ENCODE measurements at places on chromosomes 2 and 18.
A peak's percentile ranks its signal among the peaks of the same experiment; 100 is the strongest.

DNA sequence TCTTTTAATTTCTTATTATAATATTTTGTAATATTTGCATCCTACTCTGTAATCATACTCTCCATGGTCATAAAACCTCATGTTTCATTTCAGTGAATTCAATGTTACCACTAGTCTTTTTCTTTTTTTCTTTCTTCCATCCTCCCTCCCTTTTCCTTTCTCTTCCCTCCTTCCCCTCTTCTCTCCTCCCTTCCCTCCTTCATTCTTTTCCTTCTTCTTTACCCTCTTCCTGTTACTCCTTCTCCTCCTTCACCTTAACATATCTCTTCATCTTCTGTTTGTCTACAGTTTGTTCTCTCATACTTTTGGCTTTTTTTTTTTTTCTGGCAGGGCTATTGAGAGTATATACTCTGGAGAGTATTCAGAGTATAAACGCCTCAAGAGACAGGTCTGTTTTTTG is 491.6 kb upstream of the ID2 start:
- no peak for DNase-seq

- DNase-seq, result no peak
Measured at GRCh38 chr18:24274837-24275236, 122.8 kb downstream of the OSBPL1A start.

DNA sequence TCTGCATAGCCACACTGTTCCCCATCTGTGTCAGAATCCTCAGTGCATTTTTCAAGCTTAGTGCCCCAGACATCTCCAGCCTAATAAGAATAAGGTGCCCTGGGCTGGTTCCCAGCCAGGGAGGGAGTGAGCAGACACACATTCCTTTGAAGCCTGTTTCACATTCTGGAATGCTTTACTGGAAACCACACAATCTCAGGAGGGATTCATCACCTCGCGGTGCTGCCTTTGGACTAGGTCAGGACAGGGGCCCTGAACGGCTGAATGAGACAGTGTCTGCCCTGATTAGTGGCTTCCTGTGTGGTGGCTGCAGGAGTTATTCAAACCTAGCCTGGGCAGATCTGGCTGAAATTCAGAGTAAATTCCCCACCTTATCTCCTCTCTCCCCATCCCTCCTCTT is 108.0 kb upstream of the LDAH start:
- peak; percentile 78 for DNase-seq

DNA sequence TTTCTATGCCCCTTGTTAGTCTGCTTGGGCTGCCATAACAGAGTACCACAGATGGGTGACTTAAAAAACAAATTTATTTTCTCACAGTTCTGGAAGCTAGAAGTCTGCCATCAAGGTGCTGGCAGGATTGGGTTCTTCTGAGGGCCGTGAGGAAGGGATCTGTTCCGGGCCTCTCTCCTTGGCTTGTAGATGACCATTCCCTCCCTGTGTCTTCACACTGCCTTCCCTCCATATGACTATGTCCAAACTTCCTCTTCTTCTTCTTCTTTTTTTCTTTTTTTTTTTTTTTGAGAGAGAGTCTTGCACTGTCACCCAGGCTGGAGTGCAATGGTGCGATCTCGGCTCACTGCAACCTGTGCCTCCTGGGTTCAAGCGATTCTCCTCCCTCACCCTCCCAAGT is 13.1 kb upstream of the CCNYL1 start:
- no peak for DNase-seq

DNA sequence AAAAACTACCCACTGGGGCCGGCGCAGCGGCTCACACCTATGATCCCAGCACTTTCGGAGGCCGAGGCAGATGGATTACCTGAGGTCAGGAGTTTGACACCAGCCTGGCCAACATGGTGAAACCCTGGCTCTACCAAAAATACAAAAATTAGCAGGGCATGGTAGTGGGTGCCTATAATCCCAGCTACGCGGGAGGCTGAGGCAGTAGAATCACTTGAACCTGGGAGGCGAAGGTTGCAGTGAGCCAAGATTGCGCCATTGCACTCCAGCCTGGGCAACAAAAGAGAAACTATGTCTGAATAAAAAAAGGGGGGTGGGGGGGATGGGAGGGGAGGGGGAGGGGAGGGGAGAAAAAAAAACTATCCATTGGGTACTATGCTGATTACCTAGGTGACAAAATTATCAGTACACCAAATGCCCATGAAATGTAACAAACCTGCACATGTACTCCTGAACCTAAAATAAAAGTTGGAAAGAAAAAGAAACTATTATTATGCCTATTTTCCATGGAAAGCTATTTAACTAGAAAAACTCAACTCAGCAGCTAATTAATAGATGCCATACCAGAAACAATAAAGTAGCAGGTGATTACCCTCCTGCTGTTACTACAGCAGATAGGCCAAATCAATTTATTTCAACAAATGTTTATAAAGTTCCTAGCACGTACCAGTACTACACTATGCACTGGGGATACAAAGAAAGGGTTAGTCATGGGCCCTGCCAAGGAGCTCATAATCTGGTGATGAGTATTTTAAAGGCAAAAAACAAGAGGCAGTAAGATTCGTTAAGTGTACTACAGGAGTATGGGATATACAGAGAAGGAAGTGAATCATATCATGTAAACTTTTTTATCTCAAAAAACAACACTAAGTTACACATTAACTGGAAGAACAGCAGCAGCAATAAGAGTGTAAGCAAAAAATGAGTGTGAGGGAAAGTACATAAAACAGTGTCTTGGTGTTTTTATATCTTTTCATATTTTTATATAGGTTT is 112.8 kb upstream of the SLC39A10 start:
- DNase-seq, result no peak

- DNase-seq, result peak; percentile 28
Measured at GRCh38 chr2:7517088-7517487, 599.9 kb downstream of the RNF144A start.

GRCh38 chr18:47883771-47884413 is 46.6 kb downstream of the SMAD2 start:
- peak; percentile 3 for DNase-seq

GRCh38 chr18:58048081-58048642 is 4.1 kb downstream of the NEDD4L start:
- DNase-seq, result no peak

- peak; percentile 21 for DNase-seq
Measured at GRCh38 chr2:129178356-129178755, 801.1 kb upstream of the RAB6C start.

GRCh38 chr2:231785822-231786176 is 446 bp upstream of the COPS7B start:
- no peak for DNase-seq

DNA sequence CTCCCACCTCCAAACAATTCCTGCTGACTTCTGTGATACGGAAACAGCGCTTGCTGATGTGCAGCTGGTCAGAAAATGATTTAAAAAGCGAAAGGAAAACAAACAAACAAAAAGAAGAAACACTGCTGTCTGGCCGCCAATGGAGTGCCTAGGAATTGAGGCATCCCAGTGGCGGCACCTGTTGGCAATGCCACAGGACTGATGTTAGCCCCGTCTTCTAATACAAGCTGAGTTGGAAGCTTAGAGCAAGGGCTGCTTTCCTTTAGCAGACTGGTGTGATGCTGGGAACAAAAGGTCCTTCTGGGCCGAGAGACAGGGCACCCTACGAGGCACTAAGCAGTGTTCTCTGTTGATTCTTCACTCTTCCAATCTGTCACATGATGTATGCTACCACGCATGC is 163.6 kb upstream of the REV1 start:
- no peak for DNase-seq

DNA sequence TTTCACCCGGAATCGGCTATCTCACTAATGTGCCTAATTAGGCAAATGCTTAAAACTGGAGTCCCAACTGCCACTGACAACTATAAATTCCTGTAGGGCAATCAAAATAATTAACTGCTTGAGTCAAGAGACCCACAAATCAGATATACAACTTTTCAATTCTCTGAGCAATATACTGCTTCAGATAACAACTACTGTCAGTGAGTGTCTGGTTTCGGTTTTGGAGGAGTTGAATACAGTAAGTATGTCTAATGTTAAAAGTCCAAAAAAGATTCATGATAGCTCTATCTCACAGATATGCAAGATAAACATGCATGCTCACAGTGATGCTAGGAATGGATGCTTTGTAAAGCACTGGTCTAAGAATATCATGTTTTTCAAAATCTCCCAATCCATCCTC is 283.3 kb downstream of the NRXN1 start:
- no peak for DNase-seq

DNA sequence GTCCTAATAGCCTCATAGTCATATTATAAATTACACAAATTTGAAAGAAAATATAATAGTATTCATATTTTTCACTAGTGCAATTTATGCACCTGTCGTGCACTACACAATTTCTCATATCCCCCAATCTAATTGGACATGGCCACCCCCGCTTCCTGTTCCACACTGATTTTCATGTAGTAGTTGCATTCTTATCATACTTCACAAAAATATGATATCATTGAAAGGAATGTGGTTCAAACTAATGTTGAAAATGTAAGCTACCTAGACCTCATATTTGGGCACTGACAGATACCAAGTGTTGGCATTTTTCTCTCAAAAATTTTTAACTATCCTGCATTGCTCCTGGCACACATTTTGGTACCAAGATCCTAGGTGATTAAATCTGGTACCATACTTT is 985.5 kb upstream of the POU3F3 start:
- no peak for DNase-seq

Data from AG08395 (cell line).